ENCODE measurements at places on chromosomes 1 and 21.

GRCh38 chr1:237894131-237894530 lies 3.4 kb upstream of the ZP4 start:
- no peak for DNase-seq

DNA sequence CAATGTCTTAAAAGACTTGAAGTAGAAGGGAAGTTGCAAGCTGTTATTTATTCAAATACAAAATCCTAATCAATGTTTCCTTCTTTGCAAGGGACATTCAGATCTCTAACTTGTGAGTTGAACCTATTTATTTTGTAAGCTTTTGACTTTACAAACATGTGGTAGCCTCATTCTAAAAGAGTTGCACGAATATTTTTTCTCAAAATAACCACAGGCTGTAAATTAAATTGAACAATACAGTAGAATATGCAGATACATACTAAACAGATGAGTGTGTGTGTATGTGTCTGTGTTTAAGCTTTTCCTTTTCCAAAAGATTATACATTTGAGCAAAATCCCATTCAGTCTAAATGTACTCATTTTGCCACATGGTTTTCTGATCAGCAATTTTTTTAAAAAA lies 4.8 kb upstream of the DYNLT5 start:
- no peak for DNase-seq

GRCh38 chr1:43418858-43419257 lies 29.2 kb downstream of the SZT2 start:
- no peak for DNase-seq

DNA sequence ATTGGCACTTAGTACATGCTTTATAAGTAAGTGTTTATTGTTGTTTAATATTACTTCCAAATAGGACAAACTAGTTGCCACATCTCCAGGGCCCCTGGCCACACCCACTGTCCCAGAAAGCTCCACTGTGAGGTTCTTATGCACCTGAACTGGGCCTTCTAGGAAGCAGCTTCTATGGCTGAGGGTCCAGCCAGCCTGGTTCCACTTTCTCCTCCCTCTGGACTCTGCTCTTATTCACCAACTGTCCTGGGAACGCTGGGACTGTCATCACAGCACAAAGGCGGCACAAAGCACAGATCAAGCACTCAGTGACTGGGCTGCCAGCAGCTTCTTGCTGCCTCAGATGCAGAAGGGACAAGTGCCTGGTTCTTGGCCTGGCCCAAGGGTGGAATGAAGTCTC lies 29.6 kb upstream of the ZNF648 start:
- DNase-seq = no peak

DNA sequence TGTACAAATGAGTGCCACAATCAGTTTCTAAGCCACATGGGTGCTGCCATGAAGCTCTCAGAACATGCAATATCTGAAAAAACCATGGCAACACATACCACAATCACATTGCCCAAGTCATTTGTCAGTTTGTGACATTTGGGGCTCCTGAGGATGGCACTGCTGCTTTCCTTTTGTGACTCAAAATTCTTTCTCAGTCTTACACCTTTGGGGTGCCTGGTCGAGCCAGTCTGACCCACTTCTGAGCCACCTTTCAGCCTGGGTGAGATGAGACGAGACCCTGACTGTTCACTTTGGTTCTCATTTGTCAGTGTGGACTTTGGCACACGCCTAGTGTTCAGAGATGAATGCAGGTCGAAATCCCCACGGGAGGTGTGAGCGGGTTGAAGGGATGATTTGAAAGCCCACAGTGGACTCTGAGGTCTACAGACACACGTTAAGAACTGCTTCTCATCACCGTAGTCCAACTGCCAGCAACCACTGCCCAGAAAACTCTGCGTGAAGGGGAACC lies 8.0 kb downstream of the BATF3 start:
- DNase-seq = no peak

DNA sequence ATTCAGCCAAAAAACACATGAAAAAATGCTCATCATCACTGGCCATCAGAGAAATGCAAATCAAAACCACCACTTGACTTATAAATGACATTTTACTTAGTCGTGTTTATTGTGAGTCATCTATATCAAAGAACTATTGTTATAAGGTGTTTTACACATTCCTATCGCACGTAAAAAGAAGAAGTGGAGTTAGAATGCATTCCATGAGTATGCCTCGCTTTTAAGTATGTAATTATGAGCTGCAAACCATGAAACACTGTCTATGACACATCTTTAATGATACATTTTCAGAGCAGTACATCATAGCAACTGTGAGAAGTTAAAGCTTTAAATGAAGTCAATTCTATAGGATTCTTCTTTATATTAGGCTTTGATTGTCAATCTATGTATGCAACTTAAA lies 614.3 kb upstream of the ADAMTS5 start:
- DNase-seq = no peak

All from right atrium auricular region (tissue), 2 donors.